ENCODE measurements at places on chromosomes 2 and 18.

DNA sequence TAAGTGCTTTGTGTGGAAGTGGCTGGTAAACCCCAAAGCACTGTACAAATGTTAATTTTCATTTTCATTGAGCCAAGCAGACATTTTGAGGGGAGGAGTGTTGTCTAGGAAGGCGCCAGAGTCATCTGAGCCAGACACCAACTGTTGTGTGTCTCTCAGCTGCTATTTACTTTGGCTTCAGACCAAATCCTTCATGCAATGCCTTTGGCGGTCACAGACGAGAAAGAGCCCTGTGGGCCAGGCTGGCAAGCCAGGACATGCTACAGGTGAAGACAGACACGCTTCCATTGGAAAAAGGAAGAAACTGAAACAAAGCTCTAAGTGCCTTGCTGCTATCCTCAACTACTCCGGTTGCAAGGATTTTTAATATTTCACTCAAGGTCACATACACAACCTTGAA lies 115.4 kb upstream of the CDC42EP3 start:
- DNase-seq: no peak

DNA sequence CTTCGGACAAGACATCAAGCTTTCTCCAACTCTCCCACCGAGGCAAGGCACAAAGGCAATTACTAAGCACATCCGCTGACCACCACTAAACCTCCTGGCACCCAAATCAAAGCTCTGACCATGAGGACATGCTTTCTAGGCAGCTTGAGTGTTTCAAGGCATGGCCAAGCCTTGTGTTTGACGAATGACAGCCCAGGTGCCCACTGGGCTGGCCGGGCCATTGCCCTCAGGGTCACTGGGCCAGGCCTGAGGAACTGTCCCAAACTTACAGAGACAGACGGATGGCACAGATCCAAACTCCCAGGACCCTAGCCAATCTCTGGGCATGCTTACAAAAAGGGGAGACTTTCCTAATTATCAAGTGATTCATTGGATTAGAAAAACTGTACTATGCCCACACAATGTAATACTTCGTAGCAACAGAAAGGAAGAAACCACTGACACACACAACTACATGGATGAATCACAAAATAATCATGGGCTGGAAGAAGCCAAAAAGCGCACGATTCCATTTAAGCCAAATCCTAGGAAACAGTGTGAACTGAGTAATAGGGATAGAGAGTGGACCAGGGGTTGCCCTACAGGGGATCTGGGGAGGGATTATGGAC lies 20.2 kb downstream of the CRACDL start:
- DNase-seq: no peak

DNA sequence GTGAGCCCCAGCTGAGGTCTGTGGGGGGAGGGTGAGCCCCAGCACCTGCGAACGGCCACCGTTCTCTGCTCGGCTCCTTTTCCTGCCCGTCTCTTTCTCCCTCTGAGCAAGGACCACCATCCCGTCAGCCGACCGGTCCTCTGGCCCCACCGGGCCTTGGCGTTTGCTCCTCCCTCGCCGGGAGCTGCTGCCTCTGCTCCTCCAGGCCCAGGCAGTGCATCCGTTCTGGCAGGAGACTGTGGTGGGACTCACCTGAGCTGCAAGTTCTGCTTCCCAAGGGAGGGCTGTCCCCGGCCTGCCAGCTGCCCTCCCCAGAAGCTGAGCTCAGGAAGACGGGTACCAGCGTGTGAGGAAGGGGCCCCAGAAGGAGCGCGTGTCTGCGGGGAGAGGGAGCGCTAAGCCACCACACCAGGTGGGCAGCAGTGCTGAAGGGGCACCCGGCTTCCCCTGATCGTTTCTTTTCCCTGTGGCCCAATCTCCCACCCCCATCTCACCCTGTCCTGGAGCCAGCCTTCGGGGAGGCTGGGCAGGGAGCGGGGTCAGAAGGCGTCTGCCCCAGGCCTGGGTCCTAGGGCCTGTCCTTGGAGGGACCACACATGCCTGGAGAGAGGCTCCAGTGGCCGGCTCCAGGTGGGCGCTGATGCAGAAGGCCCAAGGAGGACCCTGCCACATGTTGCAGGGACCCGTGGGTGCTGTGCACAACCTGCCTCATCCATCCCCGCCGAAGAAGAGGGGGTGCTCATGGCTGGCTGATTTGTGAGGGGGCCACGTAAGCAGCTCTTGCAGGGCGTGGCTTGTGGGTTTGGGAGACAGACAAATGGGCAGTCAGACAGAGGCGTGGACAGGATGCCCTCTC lies 2.5 kb upstream of the RTP5 start:
- no peak for DNase-seq

DNA sequence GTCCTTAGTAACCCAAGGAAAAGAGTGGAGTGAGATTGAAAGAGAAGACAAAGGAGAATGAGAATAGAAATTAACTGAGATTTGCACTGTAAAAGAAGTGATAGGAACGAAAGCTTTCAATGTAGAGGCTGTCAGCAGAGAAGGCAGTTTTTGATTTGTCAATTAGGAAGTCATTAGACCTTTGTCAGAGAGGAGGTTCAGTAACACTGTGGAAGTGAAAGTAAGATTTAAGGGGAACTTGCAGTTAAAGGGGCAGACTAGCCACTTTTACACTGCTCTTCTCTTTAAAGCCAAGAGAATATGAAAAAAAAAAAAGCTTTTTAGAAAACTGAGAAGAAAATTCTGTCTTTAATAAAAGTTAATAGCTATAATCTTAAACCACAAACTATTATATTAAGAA lies 11.5 kb upstream of the KYNU start:
- DNase-seq: peak; percentile 59

DNA sequence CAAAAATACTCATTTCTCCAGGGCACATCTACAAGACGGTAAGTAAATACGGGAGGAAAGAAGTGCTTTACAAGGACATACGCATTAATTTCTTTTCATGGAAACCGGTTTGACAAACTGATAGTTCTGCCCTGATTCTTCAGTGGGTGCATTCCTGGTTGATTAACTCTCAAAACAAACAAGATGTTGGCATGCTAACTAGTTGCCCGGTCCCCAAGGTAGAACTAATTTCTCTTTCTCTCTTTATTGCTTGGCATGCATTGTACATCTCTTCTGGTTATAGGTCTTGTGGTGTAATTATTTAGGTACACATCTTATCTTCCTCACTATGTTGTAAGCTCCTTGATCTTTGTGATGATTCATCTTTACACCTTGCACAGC lies 46.9 kb upstream of the SPATS2L start:
- DNase-seq: no peak

DNA sequence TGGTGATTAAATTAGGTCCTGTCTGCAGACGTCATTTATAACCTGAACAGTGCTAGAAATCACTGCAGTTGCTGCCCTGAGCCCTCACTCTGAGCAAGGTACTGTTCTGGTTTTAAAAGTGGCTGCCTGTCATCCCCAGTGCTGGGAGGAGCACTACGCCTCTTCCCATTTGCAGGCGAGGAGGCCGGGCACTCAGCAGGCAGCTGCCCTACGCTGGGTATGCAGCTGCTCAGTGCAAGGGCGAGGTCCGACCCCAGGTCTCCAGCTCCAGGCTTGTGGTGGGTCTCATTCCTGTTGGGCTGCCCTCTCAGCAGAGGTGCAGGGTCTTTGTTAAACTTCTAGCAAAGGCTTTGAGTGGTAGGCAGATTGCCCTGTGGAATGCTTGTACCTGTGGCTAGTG lies 15.7 kb downstream of the CNDP2 start:
- DNase-seq: no peak

- no peak for DNase-seq
These were observed 28.5 kb downstream of the SMAD7 start for GRCh38 chr18:48922226-48922800.

DNA sequence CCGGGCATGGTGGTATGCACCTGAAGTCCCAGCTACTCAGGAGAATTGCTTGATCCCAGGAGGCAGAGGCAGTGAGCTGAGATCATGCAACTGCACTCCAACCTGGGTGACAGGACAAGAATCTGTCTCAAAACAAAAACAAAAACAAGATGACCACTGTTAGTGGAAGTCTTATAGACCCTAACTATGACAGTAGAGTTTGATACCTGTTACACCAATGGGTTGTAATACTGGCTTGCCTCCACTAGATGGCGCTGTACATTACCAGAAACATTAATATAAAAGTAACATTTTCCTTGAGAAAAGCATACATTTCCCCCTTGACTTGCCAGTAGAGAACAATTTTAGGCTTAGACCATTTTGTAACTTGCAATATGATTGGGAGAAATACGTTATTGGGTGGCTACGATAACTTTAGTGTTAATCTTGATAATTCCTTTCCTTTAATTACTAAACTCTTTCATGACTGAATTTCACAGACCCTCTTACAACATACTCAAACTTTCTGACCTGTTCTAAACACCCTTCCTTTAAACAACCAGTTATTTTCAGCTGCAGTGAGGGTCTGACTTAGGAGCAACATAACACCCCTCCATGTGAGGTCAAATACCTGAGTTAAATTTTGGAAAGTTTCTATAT lies 19.5 kb downstream of the SLC25A52 start:
- DNase-seq: peak; percentile 62

GRCh38 chr2:183063083-183063482 lies 15.5 kb upstream of the DUSP19 start:
- peak; percentile 86 for DNase-seq

GRCh38 chr2:11080253-11081115 lies 74.8 kb upstream of the SLC66A3 start:
- no peak for DNase-seq

DNA sequence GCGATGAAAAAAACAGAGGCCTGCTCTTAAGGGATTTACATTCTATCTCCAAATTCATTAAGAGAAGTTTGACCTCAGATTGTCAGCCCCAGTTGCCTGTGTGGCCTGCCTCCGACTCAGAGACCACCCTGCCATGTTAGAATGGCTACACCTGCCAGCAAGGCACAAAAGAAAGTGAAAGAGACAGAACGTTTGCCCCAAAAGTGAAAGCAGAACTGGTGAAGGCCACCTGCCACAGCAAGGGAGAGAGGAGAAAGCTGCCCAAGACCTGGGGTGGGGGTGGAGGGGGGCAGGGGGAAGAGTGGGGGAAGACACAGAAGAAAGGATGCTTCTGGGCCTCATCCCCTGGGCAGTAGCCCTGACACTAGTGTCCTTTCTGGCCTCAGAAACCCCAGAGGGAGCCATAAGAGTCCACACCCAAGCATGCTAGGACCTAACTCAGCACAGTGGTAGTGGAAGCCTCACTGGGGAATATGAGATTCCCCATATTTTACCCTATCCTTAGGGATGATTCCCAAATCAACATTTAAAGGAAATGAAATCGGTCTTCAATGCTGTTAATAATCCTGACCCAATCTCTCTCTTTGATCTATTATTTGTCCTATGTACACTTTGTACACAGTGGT lies 389.7 kb downstream of the TXNL1 start:
- no peak for DNase-seq

- no peak for DNase-seq
These were observed 15.2 kb upstream of the RIF1 start for GRCh38 chr2:151394509-151394908.

GRCh38 chr2:96408616-96409015 lies 73.0 kb downstream of the NCAPH start:
- DNase-seq: peak; percentile 52

DNA sequence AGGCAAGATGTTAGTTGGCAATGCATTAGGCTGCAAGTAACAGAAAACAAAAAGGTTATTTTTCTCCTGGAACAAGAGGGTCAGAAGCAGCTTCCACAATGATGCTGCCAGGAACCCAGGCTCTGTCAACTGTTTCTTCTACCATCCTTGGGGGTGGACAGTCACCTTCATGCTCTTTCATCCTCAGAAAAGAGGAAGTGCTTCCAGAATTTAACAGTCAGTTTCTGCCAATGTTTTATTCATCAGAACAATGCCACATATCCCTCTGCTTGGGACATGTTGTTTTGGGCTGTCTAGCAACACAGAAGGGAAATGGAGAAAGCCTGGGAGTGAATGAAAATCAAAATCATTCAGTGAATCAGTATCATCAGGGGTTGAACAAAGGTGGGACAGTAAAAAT lies 7.1 kb downstream of the TMEM182 start:
- DNase-seq: no peak

DNA sequence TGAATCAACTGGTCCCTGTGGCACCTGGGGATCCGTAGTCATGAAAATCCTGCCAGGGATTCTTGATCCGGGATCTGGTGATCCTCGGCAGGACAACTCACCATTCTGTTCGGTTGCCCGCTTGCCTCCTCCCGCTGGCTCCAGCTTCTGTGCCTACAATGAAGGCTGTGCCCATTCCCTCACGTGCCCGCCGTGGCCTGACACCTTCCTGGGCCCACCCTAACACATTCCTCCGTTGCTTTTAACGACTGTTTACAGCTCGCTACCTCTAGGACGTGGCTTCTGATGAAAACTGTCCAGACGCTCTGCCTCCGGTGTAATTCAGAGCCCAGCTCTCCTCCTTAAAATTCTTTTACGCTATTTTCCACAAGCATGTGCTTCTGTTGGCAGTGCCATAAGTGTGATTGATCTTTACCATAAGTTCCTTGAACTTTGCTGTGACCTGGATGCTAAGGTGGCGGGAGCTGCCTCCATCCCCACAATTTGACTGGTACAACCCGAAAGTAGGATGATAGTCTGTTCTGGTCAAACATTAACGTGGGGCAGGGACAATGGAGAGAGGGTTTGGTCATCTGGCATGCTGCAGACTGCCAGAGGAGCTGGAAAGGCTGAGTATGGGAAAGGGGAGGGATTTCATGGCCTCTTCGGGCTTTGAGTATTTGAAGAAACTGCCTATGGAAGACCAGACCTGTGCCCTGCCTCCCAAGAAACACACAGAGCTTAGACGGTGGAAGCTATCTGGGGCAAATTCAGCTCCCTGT lies 206.8 kb upstream of the TNP1 start:
- no peak for DNase-seq

- DNase-seq: peak; percentile 53
These were observed 134.5 kb downstream of the MEIS1 start for GRCh38 chr2:66569321-66569851.

DNA sequence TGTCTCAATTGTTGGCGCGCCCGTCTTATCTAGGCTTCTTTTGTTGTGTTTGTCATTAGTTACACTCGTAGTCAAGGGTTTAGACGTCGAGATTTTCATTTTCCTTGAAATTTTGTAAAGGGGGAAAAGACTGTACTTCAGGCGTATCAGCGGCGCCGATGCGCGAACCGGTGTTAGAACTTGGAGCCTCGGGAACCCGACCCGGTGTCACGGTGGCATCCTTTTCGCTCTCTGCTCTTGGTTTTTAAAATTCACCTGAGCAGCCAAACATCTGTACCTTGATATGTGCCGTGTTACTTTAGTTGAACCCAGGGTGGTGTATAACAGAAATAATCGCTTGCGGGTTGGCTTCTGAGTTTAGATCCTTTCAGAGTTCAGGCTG lies 643 bp downstream of the RMC1 start:
- no peak for DNase-seq

DNA sequence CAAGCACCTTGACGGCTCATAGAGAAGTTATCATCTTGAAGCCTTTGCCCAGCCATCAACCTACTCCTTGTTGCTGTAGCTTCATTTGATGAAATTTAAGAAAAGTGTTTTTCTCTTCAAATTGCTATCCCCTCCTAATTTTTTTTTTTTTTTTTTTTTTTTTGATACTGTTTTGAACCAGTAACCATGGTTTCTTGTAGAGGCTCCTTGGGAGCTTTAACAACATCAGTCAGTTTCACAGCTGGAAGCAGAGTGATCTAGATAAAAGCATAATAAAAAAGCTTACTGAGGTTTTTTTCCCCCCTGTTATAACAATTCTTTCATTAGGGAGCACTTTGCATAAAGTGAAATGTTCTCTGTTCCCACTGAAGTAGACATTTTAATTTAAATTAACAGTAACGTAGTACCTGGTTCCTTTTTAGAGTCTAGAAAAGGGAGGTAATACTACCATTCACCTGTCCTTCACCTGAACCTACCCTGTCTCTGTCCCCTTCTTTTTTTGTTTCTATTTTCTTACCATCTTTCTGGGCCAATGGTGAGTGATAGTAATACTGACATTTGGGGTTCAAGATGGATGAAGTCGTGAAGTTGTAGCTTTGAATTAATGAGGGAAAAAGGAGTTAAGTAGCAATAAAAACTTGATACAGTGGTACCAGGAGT lies 101.5 kb downstream of the NCOA1 start:
- DNase-seq: no peak
